Motor neuron (in vitro differentiated cells): ENCODE measurements at places on chromosomes 5 and 9. TPM values are rescaled to one million over a fixed set of nuclear protein-coding genes. Genes with fewer than 3 reads are reported as not detected.

- ATAC-seq, result no peak
Observed at GRCh38 chr5:136686192-136686872, 321.0 kb upstream of the TRPC7 start.

DNA sequence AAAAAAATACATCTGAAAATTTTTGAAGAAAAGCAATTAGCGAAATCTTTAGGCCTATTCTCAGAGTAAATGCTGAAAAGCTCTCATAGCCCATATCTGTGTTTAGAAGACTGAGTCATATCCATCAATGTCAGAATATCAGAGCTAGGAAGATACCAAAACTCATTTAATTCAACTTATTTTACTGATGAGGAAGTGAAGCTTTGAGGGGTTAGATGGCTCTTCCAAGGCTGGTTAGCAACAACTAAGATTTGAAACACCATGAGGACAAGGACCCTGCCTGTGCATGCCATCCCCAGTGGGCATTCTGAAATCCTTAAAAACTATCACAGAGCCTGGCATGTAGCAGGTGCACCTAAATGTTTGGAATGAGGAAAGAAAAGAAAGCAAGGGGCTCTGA is 2.5 kb downstream of the FREM1 start:
- no peak for ATAC-seq

GRCh38 chr9:7671847-7672246 is 127.7 kb downstream of the DMAC1 start:
- no peak for ATAC-seq

- no peak for ATAC-seq
Observed at GRCh38 chr5:101136454-101136853, 233.4 kb upstream of the ST8SIA4 start.

DNA sequence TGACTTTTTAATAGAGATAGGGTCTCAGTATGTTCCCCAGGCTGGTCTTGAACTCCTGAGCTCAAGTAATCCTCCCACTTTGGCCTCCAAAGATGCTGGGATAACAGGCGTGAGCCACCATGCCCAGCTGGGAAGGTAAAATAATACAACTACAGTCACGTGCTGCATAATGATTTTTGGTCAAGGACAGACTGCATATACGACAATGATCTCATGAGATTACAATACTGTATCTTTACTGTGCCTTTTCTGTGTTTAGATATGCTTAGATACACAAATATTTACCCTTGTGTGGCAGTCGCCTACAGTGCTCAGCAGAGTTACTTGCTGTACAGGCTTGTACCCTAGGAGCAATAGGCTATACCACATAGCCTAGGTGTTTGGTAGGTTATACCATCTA is 14.2 kb upstream of the IRF1 start:
- no peak for ATAC-seq

DNA sequence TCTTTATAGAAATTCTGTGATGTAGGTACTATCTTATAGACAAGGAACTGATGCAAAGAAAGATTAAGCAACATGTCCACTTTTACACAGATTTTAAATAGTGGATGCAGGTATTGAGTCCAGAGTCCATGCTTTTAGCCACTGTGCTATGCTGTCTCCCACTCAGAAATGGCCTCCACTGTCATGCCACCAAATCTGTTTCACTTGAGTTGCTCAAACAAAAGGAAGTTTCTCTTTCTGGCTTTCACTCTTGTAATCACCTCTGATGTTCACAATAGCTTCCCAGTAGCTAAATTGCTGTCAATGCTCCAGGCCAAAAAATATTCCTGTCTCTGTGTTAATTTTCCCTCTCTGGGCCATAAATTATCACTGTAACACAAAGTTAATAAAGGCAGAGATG is 77.0 kb upstream of the RASA1 start:
- no peak for ATAC-seq

DNA sequence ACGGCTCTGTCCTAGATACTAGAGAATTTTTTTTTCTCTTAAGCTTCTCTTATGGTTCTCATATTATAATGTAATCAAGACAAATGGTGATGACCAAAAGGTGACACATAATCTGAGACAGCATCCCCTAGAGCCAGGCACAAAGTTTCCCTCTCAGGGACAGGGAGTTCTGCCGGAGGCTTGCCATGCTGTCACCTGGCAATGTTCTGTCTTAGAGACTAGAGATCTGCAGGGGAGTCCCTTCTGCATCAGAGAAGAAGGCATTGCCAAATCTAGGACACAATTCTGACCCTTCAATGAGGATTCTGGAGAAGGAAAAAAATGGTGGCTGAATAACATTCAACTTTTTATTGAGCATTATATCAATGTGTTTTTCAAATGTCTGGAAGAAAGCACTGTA is 261.2 kb upstream of the TRPC7 start:
- no peak for ATAC-seq

- ATAC-seq, result no peak
Observed at GRCh38 chr9:107810461-107810961, 320.9 kb upstream of the KLF4 start.

DNA sequence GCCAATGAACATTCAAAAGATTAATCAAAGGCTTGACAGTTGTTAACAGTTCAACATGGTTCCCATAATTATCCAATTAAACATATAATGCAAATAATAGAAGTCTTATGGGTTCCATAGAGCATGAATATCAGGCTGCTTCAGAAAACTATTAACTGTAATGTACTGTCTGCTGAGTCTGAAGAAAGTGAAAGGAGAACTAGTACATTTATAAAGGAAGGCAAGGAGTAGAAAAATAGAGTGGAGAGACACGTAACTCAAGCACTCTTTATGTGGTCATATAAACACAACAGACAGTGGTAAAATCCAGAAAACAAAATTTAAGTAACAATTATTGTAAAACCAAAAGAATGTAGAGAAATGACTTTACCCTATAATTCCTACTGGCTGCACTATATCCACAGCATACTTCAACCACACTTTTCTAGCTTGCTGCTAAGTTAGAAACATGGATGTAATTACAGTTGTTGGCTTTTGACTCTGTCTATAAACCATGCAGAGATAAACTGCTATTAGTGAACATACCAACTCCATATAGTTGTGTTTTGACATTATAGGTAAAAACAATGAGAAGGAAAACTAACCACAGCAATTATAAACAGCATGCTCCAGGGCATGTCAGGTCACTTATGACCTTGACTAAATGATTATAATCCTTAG is 32.7 kb downstream of the NFIB start:
- no peak for ATAC-seq

Gene DMGDH
- total RNA-seq, result 3.7 and 8.2 TPM in 2 replicates

Gene GPRIN1
- total RNA-seq, result 2.2 and 3.4 TPM in 2 replicates

Gene PFDN1
- 91.2 and 98.2 TPM in 2 replicates for total RNA-seq

Gene SAPCD2
- 5.5 and 5.6 TPM in 2 replicates for total RNA-seq

Gene CD274
- total RNA-seq, result 0.95 and 1.0 TPM in 2 replicates

Gene GLRA1
- total RNA-seq, result 3.6 and 4.9 TPM in 2 replicates

Gene RASGEF1C
- total RNA-seq, result 1.3 and 1.4 TPM in 2 replicates
